ENCODE measurements at places on chromosomes 7 and 10.
A peak's percentile ranks its signal among the peaks of the same experiment; 100 is the strongest.

DNA sequence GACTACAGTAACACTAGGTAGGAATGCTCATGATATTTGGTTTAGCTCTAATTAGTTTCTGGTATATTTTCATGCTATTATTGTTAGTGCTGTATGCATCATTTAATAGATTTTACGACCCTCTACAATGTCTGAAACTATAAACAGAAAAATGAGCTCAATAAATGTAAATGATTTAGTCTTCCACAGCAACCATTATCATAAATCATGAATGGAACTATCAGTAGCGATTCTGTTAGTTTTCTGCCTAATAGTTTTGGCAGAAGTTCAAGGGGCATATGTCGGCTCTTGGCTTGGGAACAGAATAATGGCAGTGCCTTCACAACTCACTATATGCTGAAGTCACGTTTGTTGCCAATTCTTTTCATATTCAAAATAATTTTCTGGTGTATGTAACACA lies 494.8 kb downstream of the PARD3 start:
- no peak for DNase-seq

DNA sequence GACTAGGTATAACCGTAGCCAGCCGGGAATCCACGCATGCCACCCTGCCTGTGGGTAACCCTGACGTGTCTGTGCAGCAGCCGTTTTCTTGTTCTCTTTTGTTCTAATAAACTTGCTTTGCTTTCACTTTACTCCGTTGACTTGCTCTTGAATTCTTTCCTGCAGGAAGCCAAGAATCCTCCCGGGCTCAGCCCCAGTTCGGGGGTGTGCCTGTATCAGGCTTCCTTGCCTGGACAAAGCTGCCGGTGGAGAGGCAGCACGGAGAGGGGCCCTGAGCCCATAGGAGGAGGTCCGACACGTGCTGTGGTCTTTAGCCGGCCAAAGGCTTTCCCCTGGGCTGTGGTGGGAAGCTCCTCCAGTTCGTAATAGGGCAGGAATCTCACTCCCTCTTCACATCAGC lies 256.5 kb upstream of the PPP2R2D start:
- DNase-seq, result no peak

DNA sequence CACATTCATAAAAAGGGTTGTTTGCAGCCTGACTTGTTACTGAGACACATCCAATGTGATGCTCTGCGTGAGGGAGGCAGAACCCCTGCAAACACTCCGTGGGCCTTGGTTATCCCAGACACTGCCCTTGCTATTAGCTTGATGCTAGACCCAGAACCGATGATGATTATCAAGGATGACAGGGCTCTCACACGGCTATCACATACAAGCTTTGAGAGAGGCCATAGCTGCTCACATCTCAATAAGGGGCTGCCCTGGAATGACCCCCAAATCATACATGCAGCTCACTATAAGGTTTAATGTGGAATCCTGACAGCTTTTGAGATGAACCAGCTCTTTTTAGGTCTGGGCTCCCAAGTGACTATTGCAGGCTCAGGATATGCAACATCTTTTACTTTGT lies 44.4 kb upstream of the TCERG1L start:
- DNase-seq, result no peak

DNA sequence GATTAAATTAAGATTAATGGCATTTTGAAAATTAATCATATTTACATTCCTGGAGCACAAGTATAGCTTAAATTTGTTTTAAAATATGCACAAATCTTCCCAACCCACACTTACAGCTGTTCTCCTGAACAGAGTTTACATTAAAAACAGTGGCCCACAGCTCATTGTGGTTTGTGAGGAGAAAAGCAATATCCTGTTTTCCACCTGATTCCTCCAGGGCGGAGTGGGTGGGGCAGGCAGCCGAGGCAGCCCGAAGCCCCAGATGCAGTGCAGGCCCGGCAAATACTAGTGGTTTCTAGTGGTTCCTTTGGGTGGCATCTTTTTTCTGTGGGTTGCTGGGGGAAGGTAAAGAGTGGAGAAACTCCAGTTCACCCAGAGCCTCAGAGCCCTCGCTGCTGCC lies 280.8 kb downstream of the ARHGAP12 start:
- DNase-seq, result no peak

- DNase-seq, result no peak
These were observed 9.2 kb upstream of the ODAD2 start for GRCh38 chr10:28008054-28008453.

DNA sequence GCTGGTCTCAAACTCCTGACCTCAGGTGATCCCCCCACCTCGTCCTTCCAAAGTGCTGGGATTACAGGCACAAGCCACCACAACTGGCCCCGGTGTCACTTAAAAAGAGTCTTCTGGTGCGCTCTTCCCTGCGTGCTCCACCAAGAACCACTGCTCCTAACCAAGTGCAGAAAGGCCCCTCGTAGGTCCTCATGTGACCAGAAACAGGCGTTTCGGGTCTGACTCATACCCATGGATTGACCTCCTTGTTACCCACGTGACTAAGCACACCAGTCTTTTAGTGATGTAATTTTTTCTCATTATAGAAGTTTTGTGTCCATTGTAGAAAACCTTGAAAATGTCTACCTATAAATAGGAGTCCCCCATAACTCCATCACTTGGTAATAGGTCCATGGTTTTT lies 13.9 kb downstream of the FKBP6 start:
- peak; percentile 40 for DNase-seq

GRCh38 chr7:36151921-36152755 lies 916 bp upstream of the EEPD1 start:
- DNase-seq, result no peak
